ENCODE measurements at places on chromosomes 3 and 15.

GRCh38 chr3:153182501-153183293, 20.7 kb downstream of the RAP2B start:
- H3K27me3 ChIP-seq, result no peaks in the 10 kb centered on the region
- no peak overlapping the region for H3K27ac ChIP-seq
- H3K4me3 ChIP-seq, result no peak overlapping the region
- H3K4me1 ChIP-seq, result no peaks in the 10 kb centered on the region
- DNase-seq, result no peak

GRCh38 chr15:29480278-29480677, 210.7 kb upstream of the NSMCE3 start:
- H3K4me3 ChIP-seq, result no peak overlapping the region
- no peak for DNase-seq
- H3K36me3 ChIP-seq, result no peaks in the 10 kb centered on the region
- no peaks in the 10 kb centered on the region for H3K4me1 ChIP-seq
- no peaks in the 10 kb centered on the region for H3K27me3 ChIP-seq

- no peaks in the 10 kb centered on the region for H3K27me3 ChIP-seq
- peaks cover 16% of the 10 kb centered on the region for H3K4me1 ChIP-seq
- no peak overlapping the region for H3K4me3 ChIP-seq
- H3K27ac ChIP-seq, result no peak overlapping the region
Observed at GRCh38 chr3:150538324-150539208, 7.7 kb downstream of the SERP1 start.

- H3K27me3 ChIP-seq, result peaks cover 8% of the 10 kb centered on the region
- H3K4me1 ChIP-seq, result no peaks in the 10 kb centered on the region
- no peaks in the 10 kb centered on the region for H3K36me3 ChIP-seq
- H3K4me3 ChIP-seq, result no peak overlapping the region
- DNase-seq, result no peak
Observed at GRCh38 chr15:100234158-100235029, 107.4 kb downstream of the ADAMTS17 start.

- H3K36me3 ChIP-seq, result no peaks in the 10 kb centered on the region
- peaks cover 2% of the 10 kb centered on the region for H3K4me1 ChIP-seq
- no peak overlapping the region for H3K4me3 ChIP-seq
Observed at GRCh38 chr3:191682961-191683360, 222.0 kb downstream of the PYDC2 start.

GRCh38 chr3:138726946-138727730, 107.6 kb downstream of the PIK3CB start:
- H3K27me3 ChIP-seq, result no peaks in the 10 kb centered on the region
- H3K4me3 ChIP-seq, result no peak overlapping the region
- H3K4me1 ChIP-seq, result peaks cover 13% of the 10 kb centered on the region
- H3K27ac ChIP-seq, result peak overlapping the region; percentile 13
- peaks cover 4% of the 10 kb centered on the region for H3K36me3 ChIP-seq
- DNase-seq, result no peak

GRCh38 chr3:128237348-128238183, 84.3 kb downstream of the EEFSEC start:
- H3K4me3 ChIP-seq, result no peak overlapping the region
- H3K4me1 ChIP-seq, result peaks cover 8% of the 10 kb centered on the region
- DNase-seq, result no peak

DNA sequence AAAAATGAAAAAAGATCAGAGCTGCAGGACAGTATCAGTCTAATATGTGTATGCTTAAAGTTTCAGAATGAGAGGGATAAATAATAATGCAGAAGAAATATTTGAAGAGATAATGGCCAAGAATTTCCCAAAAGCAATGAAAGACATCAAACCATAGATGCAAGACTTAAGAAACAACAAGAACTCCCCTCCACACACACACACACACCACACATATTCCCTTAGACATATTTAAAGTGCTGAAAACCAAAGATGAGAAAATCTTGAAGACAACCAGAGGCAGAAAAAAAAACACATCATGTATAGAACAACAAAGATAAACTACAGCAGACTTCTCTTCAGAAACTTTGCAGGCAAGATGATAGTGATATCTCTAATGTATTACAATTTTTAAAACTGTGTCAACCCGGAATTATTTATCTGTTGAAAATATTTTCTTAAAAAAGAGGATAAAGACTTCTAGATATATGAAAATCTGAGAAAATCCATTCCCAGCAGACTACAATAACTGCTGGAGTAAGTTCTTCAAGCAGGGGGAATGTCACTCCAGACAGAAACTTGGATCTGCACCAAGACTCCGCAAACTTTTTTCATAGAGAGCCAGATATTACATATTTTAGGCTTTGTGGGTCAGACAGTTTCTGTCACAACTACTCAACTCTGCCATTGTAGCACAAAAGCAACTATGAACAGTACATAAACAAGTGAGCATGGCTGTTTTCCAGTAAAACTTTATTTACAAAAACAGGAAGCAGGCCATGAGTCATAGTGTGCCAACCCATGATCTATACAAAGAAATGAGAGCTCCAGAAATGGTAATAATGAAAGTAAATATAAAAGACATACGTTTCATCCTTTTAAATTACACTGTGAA, 223.4 kb upstream of the CGNL1 start:
- no peak overlapping the region for H3K27ac ChIP-seq
- H3K27me3 ChIP-seq, result no peaks in the 10 kb centered on the region
- H3K4me1 ChIP-seq, result no peaks in the 10 kb centered on the region

Measured in progenitor cell of endocrine pancreas (in vitro differentiated cells).